ENCODE measurements at places on chromosomes 5 and 9. TPM values are rescaled to one million over a fixed set of nuclear protein-coding genes. Genes with fewer than 3 reads are reported as not detected.
A peak's percentile ranks its signal among the peaks of the same experiment; 100 is the strongest.

The FRMPD1 gene
- polyA plus RNA-seq, result 0.14 TPM

GRCh38 chr9:86731511-86732063 is 215.7 kb downstream of the GAS1 start:
- DNase-seq, result peak; percentile 28

DNA sequence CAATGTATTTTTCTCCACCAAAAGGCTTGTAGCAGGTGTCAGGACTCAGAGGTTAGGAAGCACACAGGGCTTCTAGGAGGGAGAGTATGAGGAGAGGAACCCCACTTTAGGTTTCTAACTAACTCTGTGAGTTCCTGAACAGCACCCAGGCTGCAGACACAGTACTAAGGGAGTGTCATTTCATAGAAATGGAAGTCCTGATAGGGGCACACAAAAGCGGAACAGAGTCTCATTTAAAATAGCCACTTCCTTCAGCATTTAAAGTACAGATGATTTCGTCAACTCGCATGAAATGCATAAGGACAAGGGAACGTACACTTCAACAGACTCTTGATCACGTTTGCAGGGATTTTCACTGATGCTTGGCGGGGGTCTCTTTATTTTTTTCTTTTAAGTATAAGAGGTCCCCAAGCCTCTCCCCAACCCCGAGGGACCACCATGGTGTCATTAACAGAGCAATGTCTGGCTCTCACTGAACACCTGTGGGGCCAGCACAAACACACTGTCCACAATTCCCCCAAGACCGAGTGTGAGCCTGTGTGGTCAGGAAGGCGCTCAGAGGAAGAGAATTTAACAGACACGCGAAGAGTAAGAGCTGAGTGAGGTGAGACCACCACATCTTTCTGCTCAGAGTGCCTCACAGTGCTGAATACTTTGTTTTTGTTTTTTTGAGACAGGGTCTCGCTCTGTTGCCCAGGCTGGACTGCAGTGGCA is 82.3 kb downstream of the SECISBP2 start:
- DNase-seq, result no peak

The ATP6V1G1 gene
- 102 TPM for polyA plus RNA-seq

DNA sequence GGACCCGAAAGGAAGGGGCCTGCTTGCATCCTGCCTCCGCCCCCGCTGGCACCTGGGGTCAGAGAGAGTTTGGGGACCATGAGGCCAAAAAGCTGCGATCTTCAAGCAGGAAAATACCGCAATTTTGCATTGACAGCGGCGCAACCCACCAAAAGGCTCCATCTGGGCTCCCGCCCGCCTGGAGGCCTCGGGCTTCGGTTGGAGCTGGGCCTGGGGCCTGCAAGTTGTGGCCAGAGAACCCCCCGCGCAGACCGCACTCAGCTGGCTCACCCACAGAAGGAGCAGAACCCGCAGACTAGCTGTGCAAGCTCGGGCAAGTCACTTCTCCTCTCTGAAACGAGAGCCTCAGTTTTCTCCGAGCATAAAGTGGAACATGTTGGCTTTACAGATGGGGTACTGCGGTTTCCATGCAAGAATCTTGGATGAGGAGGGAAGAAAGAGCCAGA is 1.3 kb downstream of the NR5A1 start:
- DNase-seq, result no peak

All from mammary epithelial cell (primary cell).